ENCODE measurements at places on chromosomes 5 and 9. TPM values are rescaled to one million over a fixed set of nuclear protein-coding genes. Genes with fewer than 3 reads are reported as not detected.
A peak's percentile ranks its signal among the peaks of the same experiment; 100 is the strongest.

PCDHA8 gene
- not detected for total RNA-seq

DNA sequence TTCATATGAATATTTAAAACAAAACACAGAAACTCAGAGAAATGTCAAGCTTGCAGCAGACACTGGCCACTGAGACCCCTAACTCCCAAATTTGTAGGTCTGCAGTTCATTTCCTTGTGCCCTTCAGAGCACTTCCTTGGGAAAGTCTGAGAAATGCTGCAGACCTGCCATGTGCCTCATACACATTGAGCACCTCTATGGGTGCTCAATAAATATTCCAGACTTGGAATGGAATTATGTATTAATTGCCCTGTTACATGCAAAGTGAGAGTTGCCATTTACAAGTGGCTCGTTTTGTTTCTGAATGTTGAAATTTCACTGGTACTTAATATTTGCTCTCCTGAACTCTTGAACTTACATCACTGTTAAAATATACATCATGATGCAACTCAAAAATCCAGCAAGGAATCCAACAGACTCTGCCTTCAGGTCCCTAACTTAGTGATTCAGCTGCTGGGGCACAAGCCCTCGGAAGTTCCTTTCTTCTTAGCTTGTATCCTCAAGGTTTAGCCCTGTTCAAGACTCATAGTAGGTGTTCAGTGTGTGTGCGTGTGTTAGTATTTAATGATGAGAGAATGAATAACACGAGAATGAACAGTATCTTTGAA lies 90.6 kb downstream of the PTCD2 start:
- no peaks in the 10 kb centered on the region for H3K36me3 ChIP-seq

CDKN2B gene
- total RNA-seq = 110 TPM

GRCh38 chr5:93236807-93237421 lies 344.1 kb downstream of the NR2F1-AS1 start:
- H3K27me3 ChIP-seq = no peaks in the 10 kb centered on the region
- H3K4me3 ChIP-seq = no peak overlapping the region

ZNF300 gene
- total RNA-seq = 1.7 TPM

PNPLA7 gene
- total RNA-seq = 0.61 TPM

- H3K4me1 ChIP-seq = no peaks in the 10 kb centered on the region
- H3K27ac ChIP-seq = no peak overlapping the region
- no peaks in the 10 kb centered on the region for H3K36me3 ChIP-seq
- no peak for DNase-seq
- H3K27me3 ChIP-seq = no peaks in the 10 kb centered on the region
- H3K4me3 ChIP-seq = no peak overlapping the region
These were observed 167.6 kb downstream of the TMEM38B start for GRCh38 chr9:105861972-105862371.

CDKN2A gene
- total RNA-seq = 8.7 TPM

CNTFR gene
- not detected for total RNA-seq

RAD50 gene
- total RNA-seq = 13.6 TPM

MAMDC4 gene
- 2.9 TPM for total RNA-seq

IL33 gene
- 1.9 TPM for total RNA-seq

NOL8 gene
- 52.3 TPM for total RNA-seq

DNA sequence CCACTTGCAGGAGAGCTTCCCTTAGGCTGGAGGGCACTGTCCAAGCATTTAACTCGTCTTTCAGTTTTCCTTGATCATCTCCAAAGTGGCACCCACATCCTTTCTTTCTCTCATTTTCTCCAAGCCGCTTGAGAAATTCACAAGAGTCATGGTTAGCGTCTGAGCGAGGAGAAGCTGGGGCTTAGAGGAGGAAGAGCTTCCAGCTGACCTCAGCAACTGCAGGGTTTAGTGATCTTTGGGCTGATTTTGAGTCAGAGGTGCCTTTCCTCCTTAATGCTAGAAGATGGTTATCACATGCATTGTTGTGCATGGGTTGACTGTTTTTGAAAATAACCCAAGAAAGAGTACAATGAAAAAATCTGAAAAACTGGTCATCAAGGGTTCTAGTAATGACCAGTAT lies 134.7 kb downstream of the GADD45G start:
- H3K4me3 ChIP-seq = no peak overlapping the region
- no peaks in the 10 kb centered on the region for H3K27me3 ChIP-seq
- H3K4me1 ChIP-seq = no peaks in the 10 kb centered on the region
- H3K36me3 ChIP-seq = no peaks in the 10 kb centered on the region
- DNase-seq = no peak
- H3K27ac ChIP-seq = no peak overlapping the region

CAMK2A gene
- total RNA-seq = 0.04 TPM

GRCh38 chr9:134678206-134678605 lies 36.6 kb downstream of the COL5A1 start:
- peaks cover 3% of the 10 kb centered on the region for H3K4me1 ChIP-seq
- no peaks in the 10 kb centered on the region for H3K27me3 ChIP-seq
- no peak for DNase-seq
- no peak overlapping the region for H3K4me3 ChIP-seq

DNA sequence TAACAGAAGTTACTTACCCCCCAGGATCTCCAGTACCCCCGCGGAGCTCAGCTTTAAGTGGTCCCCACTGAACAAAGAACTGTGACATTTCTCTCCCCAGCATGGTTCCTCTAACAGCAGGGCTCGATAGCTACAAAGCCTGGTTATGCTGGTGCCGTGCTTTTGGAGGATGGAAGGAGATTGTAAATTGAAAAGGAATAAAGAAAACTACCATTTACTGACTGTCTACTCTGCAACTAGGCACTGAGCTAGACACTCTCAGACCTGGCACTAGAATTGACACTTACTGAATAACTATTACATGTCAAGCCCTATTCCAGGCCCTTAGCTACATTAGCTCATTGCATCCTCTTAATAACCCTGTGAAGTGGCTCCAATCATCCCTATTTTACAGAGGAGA lies 145.3 kb downstream of the TTLL11 start:
- no peak overlapping the region for H3K27ac ChIP-seq
- no peaks in the 10 kb centered on the region for H3K4me1 ChIP-seq
- H3K4me3 ChIP-seq = no peak overlapping the region
- H3K36me3 ChIP-seq = no peaks in the 10 kb centered on the region

- H3K36me3 ChIP-seq = no peaks in the 10 kb centered on the region
- H3K4me1 ChIP-seq = peaks cover 3% of the 10 kb centered on the region
- no peaks in the 10 kb centered on the region for H3K27me3 ChIP-seq
- no peak overlapping the region for H3K4me3 ChIP-seq
- H3K27ac ChIP-seq = no peak overlapping the region
These were observed 169.6 kb upstream of the PITX1 start for GRCh38 chr5:135203593-135204036.

DNA sequence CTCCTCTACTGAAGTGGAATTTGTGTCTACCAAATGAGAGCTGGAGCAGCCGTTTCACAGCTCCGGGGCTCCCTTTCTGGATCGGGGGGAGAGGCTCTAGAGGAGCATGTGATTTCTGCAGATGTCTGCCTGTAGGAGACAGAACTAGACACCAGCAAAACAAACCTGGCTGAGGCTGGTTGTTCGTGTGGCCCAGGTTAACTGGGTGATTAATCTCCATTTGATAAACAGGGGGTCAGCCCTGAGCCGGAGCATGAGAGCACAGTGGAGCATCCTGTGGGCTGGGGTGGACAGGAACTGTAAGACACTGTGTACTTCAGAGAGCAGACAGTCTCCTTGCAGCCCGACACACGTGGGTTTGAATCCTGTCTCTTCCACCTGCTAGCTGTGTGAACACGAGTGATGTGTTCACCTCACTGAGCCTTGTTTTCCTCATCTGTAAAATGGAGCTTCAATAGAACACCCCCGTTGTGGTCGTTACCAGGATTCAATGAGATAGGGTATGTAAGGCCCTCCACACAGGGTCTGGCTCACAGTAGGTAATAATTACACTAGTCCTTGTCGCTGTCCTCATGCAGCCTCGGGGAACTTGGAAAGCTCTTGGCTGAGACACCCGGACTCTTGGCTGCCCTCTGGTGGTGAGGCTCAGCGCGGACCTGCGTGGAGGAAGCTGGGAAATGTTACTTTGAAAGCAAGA lies 12.9 kb downstream of the CXCL14 start:
- no peak for DNase-seq
- no peaks in the 10 kb centered on the region for H3K4me1 ChIP-seq
- H3K36me3 ChIP-seq = no peaks in the 10 kb centered on the region
- H3K4me3 ChIP-seq = no peak overlapping the region
- H3K27ac ChIP-seq = no peak overlapping the region
- peaks cover 31% of the 10 kb centered on the region for H3K27me3 ChIP-seq

DNA sequence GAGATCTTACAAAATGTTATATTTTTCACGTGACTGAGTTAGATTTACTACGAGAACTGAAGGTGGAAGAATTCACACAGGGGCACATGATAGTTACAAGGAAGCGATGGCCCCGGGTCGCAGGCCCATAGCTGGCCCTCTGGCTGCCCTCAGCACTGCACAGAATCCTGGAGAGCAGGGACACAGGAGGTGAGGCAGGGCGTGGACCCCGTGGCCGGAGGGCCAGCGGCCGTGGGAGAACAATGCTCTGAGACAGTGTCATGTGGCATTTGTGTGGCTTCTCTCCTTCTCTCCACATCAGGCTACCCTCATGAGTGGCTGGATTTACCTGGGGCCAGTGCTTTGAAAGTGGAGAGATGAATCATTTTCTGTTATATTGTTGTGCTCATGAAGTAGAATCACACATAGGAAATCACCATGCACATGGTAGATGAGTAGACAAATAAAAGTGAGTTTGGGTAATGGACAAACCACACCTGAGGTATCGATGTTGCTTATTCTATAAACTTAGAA lies 89.5 kb downstream of the ICE1 start:
- DNase-seq = no peak
- H3K27me3 ChIP-seq = no peaks in the 10 kb centered on the region
- H3K36me3 ChIP-seq = no peaks in the 10 kb centered on the region
- no peaks in the 10 kb centered on the region for H3K4me1 ChIP-seq
- no peak overlapping the region for H3K27ac ChIP-seq
- H3K4me3 ChIP-seq = no peak overlapping the region

- no peaks in the 10 kb centered on the region for H3K4me1 ChIP-seq
- no peak overlapping the region for H3K4me3 ChIP-seq
- H3K27ac ChIP-seq = peak overlapping the region; percentile 22
- H3K36me3 ChIP-seq = no peaks in the 10 kb centered on the region
- H3K27me3 ChIP-seq = no peaks in the 10 kb centered on the region
- DNase-seq = no peak
These were observed 128.6 kb downstream of the SPATA31D1 start for GRCh38 chr9:82117026-82117811.

DNA sequence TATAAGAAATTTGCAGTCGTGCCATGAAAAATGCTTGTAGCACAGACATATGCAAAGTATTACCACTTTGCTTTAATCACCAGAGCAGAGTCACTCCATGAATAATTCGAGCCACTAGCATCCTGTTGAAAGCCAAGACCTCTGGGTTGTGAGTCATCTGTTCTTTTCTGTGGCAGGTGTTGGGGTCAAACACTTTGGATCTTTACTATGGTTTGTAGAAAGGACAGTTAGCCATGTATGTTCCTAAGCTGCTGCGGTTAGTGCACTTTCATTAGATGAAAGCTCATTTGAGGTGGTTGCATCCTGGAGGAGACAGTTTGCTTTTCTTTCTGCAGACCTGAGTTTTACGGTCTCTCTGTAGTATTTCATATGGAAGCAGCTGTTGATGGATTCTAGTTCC lies 223.7 kb downstream of the DMRT2 start:
- no peaks in the 10 kb centered on the region for H3K36me3 ChIP-seq
- DNase-seq = no peak
- H3K4me1 ChIP-seq = no peaks in the 10 kb centered on the region
- H3K27me3 ChIP-seq = no peaks in the 10 kb centered on the region
- H3K27ac ChIP-seq = no peak overlapping the region
- no peak overlapping the region for H3K4me3 ChIP-seq

SARDH gene
- total RNA-seq = not detected

DNA sequence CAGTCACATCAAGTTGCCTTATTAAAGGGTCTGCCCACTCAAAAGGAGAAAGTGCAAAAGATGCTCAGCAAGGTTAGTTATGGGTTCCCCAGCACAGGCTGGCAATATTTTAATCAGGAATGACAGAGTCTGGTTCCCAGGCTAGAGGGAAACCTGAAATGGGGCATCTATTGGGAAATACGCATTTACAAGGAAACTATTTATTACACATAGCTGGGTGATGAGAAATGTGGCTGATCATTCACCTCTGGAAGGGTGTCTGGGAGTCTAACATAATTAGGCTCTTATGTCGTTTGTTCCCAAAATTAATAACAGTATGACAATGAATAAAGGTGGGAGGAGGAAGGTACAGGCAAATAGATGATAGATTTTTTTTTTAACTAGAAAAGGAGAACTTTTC lies 314.7 kb downstream of the ENC1 start:
- no peak overlapping the region for H3K27ac ChIP-seq
- no peaks in the 10 kb centered on the region for H3K4me1 ChIP-seq
- DNase-seq = no peak
- no peaks in the 10 kb centered on the region for H3K36me3 ChIP-seq
- H3K27me3 ChIP-seq = no peaks in the 10 kb centered on the region

GRCh38 chr5:33890131-33891032 lies 1.4 kb downstream of the ADAMTS12 start:
- no peak for DNase-seq
- H3K36me3 ChIP-seq = no peaks in the 10 kb centered on the region
- H3K27ac ChIP-seq = no peak overlapping the region
- peak overlapping the region; percentile 46 for H3K4me3 ChIP-seq

DNA sequence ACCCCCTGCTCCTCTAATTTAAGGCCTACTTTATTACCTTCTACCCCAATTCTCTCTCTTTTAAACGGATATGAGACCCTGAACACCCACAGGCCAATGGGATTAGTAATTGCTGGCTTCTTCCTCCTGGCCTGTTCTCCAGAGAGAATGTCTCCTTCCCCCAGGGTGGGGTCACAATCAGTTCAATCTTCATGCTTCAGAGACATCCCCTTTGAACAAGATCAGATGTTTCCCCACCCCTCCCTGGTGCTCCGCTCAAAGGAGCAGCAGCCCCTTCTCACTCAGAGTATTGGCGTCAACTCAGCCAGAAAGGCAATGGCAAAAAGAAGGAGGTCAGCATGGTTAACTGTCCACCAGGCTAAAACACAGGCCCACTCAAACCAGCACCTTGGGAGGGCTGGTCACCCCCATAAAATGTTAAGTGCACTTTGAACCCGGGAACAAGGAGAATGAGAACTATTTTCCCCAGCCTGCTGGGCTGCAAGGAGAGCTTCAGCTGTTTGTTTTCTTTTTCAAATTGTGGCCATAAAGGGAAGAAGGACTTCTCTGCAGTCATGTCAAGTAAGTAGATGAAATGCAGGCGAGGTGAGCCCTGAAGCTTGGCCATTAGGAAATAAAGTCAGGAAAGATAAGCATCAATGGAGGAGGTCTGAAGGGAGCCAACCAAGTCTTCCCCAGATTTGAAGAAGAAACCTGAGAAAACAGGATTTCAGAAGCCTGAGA lies 20.1 kb downstream of the LHFPL2 start:
- no peaks in the 10 kb centered on the region for H3K27me3 ChIP-seq
- no peak overlapping the region for H3K4me3 ChIP-seq
- no peak overlapping the region for H3K27ac ChIP-seq
- H3K36me3 ChIP-seq = no peaks in the 10 kb centered on the region
- H3K4me1 ChIP-seq = peaks cover 6% of the 10 kb centered on the region

DNA sequence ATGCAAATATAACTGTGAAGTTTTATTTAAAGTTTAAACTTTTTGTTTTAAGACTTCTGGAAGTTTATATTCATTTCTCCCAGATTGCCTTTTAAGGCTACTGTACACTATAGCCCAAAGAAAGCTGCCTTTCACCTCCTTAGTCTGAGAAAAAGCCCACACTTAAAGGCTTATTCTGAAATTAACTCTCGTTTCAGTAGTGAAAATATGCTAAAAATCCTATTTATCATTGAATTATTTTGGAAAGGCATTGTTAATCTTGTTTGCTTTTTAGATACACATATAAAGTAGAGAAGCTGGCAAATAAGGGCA lies 3.3 kb upstream of the PURA start:
- no peak overlapping the region for H3K27ac ChIP-seq
- H3K36me3 ChIP-seq = no peaks in the 10 kb centered on the region
- H3K4me1 ChIP-seq = peaks cover 48% of the 10 kb centered on the region

MARVELD2 gene
- total RNA-seq = 24.5 TPM

- H3K27ac ChIP-seq = no peak overlapping the region
- no peak overlapping the region for H3K4me3 ChIP-seq
- H3K27me3 ChIP-seq = peaks cover 19% of the 10 kb centered on the region
- no peaks in the 10 kb centered on the region for H3K36me3 ChIP-seq
These were observed 217.2 kb downstream of the IRX2 start for GRCh38 chr5:2534251-2534650.
